ENCODE measurements at places on chromosomes 16 and 17.

- no peak for DNase-seq
Observed at GRCh38 chr17:82601447-82602000, 46.7 kb downstream of the WDR45B start.

- DNase-seq = no peak
Observed at GRCh38 chr17:38619451-38619795, 13.7 kb upstream of the SRCIN1 start.

DNA sequence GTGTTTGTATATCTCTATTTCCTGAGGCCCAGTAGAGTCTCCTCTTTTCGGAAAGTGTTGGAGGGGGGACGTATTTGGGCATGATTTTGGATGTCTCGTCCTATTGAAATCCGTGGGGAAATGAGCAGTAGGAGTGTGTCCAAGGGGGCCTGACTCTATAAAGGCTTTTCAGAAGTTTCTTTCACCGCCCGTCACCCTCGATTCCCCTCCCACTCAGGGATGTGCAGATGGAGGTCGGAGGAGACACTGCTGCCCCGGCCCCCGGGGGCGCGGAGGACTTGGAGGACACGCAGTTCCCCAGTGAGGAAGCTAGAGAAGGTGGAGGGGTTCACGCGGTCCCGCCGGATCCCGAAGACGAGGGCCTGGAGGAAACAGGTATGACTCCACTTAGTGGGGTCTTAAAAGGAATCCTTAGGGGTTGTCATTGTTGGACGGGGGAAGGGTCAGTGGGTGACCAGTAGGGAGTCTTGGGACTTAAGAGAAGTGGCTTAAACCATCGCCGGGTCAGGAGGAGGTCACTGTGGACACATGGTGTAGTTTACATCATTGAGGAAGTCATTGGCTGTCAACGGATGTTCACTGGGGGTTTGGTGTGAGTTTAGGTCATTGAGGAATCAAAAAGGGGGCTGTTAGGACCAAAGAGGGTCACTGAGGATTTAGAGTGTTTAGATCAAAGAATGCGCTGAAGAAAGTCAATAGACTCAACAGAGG lies 424 bp downstream of the MON1B start:
- DNase-seq = peak; percentile 16

- no peak for DNase-seq
Observed at GRCh38 chr17:72518159-72518732, 397.4 kb downstream of the SOX9 start.

DNA sequence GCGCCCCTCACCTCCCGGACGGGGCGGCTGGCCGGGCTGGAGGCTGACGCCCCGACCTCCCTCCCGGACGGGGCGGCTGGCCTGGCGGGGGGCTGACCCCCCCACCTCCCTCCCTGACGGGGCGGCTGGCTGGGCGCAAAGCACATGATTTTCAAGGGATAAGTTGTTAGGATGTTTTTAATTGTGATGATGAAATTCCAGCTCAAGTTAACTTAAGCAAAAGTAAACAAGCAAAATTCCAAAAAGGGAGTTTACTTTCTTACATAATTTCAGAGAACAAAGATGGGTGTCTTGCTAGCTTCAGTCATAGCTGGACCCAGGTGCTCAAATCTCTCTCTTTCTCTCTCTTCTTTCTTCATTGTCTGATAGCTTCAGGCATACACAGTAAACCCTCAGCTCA lies 33.6 kb upstream of the MED9 start:
- no peak for DNase-seq

- no peak for DNase-seq
Observed at GRCh38 chr16:77807021-77807420, 18.7 kb downstream of the VAT1L start.

- DNase-seq = no peak
Observed at GRCh38 chr17:21061158-21061835, 18.5 kb upstream of the USP22 start.

DNA sequence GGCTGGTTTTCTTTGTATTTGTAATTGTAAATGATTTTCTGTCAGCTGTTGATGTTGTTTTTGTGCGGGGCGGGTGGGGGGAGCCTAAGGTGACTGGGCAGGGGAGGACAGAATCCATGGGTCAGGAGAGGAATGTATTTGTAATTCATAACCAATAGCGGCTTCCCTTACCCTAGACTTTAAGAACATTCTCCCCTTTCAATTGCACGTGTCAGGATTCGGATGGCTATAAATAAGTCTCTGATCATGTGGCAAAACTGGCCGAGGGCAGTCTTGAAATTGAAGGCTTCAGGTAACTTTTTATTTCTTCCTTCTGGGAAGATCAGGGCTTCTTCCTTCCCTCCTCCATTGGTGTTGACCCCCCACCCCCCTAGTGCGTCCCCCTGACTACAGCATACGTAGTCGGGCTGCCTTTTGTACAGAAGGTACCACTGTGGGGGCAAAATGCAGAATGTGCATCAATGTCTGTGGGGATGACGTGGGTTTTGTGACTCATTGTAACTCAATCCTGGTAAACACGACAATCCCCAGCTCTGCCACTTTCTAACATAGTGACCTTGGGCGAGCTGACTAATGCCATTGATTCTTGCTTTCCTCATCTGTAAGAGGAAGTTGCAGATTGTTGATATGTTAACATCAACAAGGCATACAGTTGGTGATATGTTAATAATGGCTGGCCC lies 16.2 kb downstream of the MARCHF10 start:
- no peak for DNase-seq
